ENCODE measurements at places on chromosomes 16 and 17.

DNA sequence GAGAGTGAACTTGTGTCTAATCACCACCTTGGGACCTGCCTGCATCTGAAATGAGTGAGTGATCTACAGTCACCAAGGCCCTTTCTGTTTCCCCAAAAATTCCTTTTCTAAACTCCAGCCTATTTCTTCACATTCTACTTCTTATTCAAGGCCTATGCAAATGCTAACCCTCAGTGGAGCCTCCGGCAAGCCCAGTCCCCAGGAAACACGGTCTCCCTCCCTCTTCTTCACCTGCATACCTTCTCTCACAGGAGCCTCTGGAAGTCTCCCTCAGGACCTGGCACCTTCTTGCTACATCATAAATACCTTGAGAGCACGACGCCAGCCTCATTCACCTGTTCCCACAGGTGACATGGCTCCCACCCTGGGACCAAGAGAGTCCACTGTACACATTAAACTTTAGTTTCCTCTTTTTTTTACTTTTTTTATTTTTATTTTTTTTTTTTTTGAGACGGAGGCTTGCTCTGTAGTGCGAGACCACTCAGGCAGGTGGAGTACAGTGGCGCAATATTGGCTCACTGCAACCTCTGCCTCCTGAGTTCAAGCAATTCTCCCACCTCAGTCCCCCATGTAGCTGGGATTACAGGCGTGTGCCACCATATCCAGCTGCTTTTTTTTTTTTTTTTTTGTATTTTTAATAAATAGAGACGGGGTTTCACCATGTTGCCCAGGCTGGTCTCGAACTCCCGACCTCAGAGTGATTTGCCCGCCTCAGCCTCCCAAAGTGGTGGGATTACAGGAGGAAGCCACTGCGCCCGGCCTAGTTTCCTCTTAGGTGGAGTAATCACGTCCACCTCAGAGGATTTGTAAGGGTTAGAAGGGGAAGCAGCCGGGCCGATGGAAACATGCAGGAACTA, 97.3 kb downstream of the ANKRD11 start:
- peak; percentile 68 for DNase-seq

- DNase-seq, result no peak
Observed at GRCh38 chr16:75362846-75363245, 70.5 kb downstream of the CFDP1 start.

GRCh38 chr17:27466376-27466742, 10.1 kb downstream of the KSR1 start:
- DNase-seq, result no peak

- DNase-seq, result peak; percentile 63
Observed at GRCh38 chr17:78898947-78899346, 4.1 kb downstream of the CEP295NL start.

GRCh38 chr16:88549671-88550245, 20.4 kb upstream of the ZC3H18 start:
- DNase-seq, result no peak

GRCh38 chr16:21664801-21665492, 1.2 kb downstream of the OTOA start:
- no peak for DNase-seq

GRCh38 chr17:73194514-73195222, 1.8 kb downstream of the COG1 start:
- no peak for DNase-seq

DNA sequence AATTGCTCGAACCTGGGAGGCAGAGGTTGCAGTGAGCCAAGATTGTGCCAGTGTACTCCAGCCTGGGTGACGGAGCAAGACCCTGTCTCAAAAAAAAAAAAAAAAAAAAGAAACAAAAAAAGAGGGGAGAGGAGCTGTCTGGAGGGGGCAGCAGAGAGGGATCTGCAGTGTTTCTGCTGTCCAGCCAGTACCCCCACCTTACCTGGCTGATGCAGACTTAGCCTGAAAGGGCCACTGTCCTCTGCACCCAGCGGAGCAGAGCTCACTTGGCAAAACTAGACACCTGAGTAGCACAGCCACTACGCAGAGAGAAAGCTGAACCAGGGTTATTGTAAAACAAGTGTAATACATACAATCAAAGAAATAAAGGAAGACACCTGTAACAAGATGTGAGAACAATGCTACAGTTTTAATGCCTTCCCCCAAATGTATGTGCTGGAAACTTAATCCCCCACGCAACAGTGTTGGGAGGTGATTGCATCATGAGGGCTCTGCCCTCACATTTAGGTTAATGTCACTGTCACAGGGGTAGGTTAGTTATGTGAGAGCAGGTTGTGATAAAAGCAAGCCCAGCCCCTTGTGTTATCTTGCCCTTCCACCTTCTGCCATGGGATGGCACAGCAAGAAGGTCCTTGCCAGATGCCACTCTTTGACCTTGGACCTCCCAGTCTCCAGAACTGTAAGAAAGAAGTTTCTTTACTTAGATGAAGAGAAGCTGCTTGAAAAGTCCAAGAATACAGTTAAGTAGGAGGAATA, 211.2 kb downstream of the RPTOR start:
- DNase-seq, result no peak

All from Right ventricle myocardium inferior (tissue), 1 donor.